Fibroblast of the aortic adventitia (primary cell): ENCODE measurements at places on chromosomes 13 and 19. TPM values are rescaled to one million over a fixed set of nuclear protein-coding genes. Genes with fewer than 3 reads are reported as not detected.

Gene IFI30
- 0.90 and 23.1 TPM in 2 replicates for total RNA-seq

DNA sequence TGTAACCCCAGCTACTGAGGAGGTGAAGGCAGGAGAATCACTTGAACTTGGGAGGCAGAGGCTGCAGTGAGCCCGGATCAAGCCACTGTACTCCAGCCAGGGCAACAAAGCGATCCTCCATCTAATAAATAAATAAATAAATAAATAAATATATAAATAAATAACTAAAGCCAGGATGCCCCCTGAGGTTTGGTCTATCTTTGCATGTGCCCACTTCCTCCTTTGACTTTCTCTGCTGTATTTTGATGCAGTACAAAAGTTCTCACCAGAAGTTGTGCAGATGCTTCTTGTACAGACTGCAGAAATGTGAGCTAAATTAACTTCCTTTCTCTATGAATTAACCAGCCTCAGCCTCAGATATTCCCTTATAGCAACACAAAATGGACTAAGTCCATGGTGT lies 6.5 kb upstream of the N4BP2L2 start:
- no peak for DNase-seq

GRCh38 chr19:48020686-48021085 lies 23.2 kb downstream of the CABP5 start:
- DNase-seq, result no peak

DNA sequence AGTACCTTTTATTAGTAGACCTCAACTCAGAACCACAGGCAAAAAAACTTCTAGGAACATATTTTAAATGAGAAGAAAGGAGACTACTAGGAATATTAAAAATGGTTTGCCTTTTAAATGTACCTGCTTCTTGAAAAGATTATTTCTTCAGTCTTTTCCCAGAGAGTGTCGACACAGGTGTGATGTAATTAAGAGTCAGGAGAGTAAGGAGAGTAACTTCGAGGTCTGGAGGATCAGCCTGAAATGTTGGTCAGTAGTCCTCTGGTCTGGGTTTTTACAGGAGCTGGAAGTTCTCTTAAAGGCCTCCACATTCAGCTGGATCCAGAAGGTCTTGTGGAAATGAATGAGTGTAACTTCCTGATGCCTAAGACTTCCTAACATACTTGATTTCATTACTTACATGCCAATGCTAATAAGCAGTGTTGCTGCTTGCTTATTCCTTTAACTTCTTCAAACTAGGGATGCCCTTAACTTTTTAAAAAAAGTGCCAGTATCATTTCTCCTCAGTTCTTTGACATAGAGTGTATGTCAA lies at the start of gene KCTD4:
Gene KCTD4 (minus strand): TSS at position 345 of the 532 bp plus-strand sequence. CDS start 6,478 bp downstream, outside the sequence.
- peak; percentile 37 for DNase-seq

DNA sequence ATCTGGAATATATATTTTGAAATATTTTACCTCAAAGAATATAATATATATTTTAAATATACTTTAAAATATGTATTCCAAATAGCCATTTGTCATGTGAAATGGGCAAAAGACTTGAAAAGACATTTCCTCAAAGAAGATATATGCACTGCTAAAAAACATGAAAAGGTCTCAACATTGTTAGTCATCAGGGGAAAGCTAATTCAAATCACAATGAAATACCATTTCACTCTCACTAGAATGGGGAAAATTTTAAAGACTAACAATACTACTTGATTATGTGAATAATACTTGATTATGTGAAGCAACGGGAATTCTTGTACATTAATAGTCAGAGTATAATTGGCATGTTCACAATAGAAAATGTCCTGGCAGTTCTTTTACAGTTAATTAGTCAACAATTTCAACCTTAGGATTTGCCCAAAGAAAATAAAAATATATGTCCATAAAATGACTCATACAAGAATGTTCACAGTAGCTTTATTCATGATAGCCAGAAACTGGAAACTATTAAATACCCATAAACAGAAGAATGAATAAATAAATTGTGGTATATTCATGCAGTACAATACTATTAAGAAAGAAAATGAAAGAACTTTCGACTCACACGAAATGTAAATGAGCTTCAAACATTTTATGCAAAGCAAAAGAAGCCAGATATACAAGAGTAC lies 6.8 kb upstream of the KBTBD6 start:
- DNase-seq, result no peak

DNA sequence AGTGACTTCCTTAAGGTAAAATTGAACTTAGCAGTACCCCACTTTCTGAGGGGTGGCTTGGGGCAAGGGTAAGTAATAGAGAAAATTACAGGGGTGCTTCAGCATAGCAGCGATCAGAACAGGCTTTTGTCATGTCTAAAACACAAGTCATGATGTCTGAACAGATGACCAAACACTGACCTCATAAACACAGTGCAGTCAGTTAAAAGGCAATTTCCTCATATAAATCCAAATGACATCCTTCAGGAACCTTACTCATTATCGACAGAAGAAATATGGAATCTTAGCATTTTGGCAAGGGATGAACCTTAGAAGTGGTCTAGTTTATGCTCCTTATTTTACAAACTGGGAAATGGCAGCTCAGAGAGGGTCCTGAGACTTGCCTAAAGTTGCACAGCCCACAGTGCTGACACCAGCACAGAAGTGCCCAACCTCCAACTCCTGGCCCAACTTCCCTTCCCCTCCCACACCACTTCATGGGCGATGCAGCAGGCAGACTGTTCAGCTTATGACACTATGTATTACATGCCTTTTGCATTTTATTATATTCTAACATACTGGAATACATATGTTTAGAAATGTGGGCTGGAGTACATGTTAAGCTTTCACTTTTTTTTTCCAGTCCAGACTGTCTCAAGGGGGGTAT lies 3.6 kb downstream of the GJA3 start:
- DNase-seq, result no peak

Gene TTC9B
- not detected in 2 replicates for total RNA-seq

- DNase-seq, result no peak
Observed at GRCh38 chr19:40724315-40724714, 7.4 kb downstream of the ITPKC start.

Gene PAK4
- 7.6 and 9.0 TPM in 2 replicates for total RNA-seq
